Stimulated activated CD8-positive, alpha-beta memory T cell treated with anti-CD3 and anti-CD28 coated beads, Interleukin-4, amount 100 ng/mL, for 1 hour (primary cell): ENCODE measurements at places on chromosomes 7 and 10.

- no peak for DNase-seq
Measured at GRCh38 chr7:132739271-132739955, 163.1 kb upstream of the PLXNA4 start.

DNA sequence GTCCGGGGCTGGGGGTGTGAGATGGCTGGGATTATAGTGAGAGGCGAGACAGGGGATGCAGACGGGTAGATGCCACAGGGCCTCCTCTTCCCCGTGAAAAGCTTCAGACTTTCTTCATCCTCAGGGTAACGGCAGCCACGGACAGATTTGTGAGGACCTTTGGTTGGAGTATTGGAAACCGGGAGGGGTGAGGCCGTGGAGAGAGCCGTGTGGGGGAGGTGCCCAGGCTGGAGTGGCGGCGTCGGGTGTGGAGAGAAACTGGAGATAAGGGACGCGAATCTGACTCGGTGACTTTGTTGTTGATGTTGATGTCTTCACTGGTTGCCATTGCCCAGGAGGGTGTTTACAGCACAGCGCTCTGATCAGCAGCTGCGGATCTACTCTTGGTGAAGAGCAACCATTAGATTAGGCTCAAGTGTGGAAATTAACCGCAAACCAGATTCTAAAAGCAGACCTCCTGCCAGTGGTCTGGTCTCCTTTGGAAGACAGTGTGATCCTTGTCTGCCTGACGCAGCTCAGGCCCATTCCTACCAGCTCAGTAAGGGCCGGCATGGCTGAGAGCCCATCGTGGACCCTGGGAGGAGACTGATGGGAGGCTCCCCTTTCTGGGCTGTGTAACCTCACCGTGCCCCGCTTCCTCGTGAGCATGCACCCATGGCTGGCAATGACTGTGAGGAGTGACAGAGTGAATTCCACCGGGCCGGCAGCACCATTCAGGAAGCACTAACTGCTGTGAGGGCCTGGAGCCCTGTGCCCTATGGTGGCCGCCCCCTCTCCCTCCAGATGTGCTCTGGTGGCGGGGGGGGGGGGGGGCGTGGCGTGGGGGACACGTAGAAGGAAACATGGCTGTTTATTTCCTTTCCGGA, 90.3 kb downstream of the INPP5A start:
- no peak for DNase-seq

GRCh38 chr10:85720931-85721590, 645.5 kb downstream of the GRID1 start:
- no peak for DNase-seq

- no peak for DNase-seq
Measured at GRCh38 chr7:139640681-139641080, 117.2 kb downstream of the CLEC2L start.

- no peak for DNase-seq
Measured at GRCh38 chr7:99601656-99602310, 3.7 kb downstream of the TMEM225B start.

- DNase-seq: no peak
Measured at GRCh38 chr10:89100680-89101079, 106.4 kb downstream of the CH25H start.

- DNase-seq: peak; percentile 27
Measured at GRCh38 chr7:73811760-73812168, 19.0 kb upstream of the CLDN4 start.

- no peak for DNase-seq
Measured at GRCh38 chr10:94115725-94116124, 122.0 kb downstream of the PLCE1 start.

DNA sequence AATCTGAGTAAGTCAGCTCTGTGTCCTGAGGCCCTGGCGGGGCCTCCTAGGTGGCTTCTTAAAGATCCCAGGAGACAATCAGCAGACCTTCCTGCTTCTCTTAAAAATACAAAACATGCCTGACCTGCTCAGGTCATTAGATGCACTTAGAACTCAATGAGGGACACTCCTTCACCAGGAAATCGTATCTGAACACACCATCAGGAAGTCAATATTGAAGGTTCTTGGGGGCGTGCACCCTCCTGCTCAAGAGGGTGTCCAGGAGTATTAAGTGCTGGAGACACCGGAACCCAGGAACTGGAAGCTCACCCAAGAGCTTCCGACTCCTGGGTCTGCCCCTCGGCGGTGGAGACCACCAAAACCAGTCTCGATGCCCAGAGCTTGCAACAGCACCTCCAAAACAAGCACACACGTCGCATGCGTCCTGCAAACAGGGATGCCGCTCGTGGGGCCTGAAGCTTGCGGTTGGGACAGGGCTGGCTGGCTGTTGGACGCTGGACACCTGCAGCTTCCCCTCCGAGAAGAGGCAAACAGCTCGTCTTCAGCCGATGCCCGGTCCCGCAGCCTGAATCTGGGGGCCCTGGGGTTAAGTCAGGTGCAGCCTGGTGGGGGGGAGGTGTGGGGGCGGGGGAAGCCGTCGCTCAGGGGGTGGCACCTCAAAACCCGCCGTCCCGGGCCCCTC, 803 bp downstream of the RAPGEF5 start:
- DNase-seq: no peak

DNA sequence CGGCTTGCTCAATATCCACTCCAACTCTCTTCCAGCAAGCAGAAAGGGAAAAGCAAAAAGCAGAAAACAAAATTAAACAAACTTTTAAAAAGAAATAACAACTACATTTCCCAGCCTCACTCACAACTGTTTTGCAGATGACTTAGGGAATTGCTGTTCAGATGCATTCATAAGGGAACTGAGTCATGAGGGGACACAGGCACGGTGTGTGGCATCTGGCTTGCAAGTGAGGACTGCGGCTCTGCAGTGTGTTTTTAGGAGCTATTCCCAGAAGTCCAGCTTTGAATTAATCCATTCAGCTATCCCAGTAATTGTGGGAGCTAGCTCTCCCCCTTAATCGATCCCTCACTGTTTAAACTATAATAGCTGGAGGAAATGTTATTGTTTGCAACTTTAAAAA, 30.3 kb downstream of the PTN start:
- DNase-seq: no peak

GRCh38 chr7:122767339-122767738, 64.6 kb upstream of the RNF148 start:
- no peak for DNase-seq

- DNase-seq: no peak
Measured at GRCh38 chr10:86497621-86498020, 24.0 kb downstream of the WAPL start.

- no peak for DNase-seq
Measured at GRCh38 chr10:17004801-17005380, 124.7 kb downstream of the CUBN start.

GRCh38 chr10:61921143-61921542, 19.6 kb downstream of the ARID5B start:
- DNase-seq: no peak

- no peak for DNase-seq
Measured at GRCh38 chr10:14820010-14820774, 17.6 kb downstream of the CDNF start.

DNA sequence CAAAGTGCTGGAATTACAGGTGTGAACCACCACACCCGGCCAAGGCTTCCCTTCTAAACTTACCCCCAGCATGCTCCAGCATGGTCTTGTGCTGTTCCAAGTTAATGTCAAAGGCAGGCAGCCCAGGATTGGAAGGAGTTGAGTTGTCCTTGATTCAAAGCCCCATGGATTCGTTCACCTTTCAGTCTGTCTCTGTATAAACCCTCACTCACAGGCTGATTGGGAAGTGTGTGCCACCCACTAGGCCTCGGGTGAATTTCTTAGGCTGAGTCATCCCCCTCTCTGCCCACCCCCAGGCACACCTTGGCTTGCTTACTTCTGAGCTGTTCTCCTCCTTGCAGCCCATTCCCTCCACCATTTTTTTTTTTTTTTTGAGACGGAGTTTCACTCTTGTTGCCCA, 13.3 kb upstream of the PRDX3 start:
- no peak for DNase-seq

DNA sequence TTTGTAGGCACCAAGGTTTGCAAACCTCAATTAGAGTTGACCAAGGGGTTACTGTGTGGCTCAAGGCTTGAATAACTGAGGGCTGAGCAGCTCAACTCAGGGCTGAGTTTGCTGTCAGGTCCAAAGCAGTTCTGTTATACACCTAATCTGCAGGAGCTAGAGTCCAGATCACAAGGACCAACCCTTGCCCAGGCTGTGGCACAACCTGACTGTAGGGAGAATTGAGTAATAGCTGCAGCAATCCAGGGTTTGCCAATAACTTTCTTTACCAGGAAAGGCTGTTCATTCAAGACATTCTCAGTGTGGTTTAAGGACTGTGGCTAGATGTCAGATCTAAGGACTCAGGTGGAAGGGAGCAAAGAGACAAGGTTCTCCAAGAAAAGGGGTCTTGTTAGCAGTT, 115.6 kb upstream of the IMMP2L start:
- DNase-seq: no peak

DNA sequence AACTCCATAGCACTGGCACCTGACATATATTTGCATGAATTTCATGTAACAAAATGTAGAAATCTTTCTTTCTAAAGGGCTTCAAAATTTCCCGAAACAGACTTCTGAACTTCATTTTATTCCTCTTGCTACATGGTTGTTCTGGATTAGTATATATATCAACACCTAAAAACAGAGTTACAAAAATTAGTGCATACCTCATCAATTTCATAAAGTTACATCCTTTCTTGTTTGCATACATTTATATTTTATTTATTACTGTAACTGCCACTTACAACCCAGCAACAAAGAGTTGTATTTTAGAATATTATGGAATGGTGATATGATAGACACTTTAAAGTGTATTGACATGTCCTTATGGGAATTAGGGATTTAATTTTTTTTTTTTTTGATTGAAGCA, 2.0 kb upstream of the ITGB8 start:
- no peak for DNase-seq

DNA sequence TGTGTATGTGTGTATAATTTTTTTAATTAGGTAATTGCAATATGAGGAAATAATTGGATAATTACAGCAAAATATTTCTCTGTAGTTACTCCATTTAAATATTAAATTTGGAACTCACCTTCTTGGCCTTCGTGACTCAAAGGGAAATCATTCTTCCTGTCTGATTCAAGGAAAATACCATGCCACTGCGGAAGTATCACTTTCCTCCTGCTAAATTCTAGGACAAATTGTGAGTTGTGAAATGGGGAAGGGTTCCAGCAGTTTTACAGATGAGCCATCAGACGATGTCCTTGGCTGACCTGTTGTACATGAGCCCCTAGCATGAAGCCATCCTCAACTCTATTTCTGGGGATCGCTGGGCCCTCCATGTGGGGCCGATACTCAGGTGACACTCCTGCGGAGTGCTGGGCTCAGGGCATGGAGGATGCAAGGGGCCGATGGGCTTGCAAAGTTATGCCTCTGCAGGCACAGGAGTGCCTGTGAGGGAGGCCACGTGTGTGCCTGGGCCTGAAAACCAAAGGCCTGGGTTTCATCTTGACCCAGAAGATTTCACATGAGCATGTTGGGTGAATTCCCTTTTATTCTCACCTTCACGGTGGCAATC, 179.6 kb upstream of the TCERG1L start:
- DNase-seq: no peak

- no peak for DNase-seq
Measured at GRCh38 chr10:58886406-58886805, 290.0 kb upstream of the PHYHIPL start.

- DNase-seq: no peak
Measured at GRCh38 chr7:80183900-80184685, 49.5 kb downstream of the GNAI1 start.

DNA sequence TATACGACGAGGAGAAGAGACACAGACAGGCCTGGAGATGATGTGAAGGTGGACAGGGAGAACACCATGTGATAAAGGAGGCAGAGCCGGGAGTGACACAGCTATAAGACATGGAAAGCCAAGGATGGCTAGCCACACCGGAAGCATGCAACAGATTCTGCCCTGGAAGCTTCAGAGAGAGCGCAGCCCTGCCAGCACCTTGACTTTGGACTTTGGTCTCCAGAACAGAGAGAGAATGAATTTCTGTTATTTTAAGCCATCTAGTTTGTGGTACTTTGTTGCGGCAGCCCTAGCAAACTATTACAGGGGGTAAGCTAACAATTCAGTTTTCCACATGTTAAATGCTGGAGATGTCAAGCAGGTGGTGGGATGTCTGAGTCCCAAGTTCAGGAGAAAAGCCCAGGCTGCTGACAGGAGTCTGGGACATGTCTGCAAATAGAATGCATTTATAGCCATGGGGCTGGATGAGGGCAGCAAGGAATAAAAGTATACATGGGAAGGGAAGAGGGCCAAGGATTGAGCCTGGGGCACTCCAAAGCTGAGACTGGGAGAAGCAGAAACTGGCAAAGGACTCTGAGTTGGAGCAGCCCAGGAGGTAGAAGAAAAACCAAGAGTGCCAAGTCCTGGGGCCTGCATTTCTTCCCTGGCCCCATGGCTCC, 65.1 kb downstream of the ATXN7L1 start:
- no peak for DNase-seq

DNA sequence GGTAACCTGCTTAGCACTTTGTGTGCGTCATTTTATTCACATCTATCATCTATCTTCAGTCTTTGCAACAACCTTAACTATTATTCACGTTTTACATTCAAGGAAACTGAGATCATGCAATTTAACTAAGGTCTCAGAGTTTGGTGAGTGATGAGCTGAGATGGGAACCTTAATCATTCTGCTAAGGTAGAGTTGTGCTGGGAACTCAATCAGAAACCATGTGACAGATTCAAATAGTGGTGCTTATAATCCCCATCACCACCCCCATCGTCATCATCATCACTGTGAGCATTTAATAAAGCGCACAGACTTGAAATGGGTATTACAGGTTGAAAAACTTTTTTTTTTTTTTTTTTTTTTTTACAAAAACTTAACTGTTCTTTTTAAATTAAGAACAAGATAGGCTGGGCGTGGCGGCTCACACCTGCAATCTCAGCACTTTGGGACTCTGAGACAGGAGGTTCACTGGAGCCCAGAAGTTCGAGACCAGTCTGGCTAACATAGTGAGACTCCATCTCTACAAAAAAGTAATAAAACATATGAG, 160.9 kb downstream of the PIP4K2A start:
- DNase-seq: no peak

GRCh38 chr7:143305423-143306070, 10.4 kb upstream of the CLCN1 start:
- peak; percentile 49 for DNase-seq
